Renal pelvis (tissue), 12 donors: ENCODE measurements at places on chromosomes 16 and 17. TPM values are rescaled to one million over a fixed set of nuclear protein-coding genes. Genes with fewer than 3 reads are reported as not detected.

ARHGDIG gene
- 5.6 TPM for polyA plus RNA-seq

- peak; percentile 77 for DNase-seq
Measured at GRCh38 chr16:85206472-85207356, 94.4 kb upstream of the CIBAR2 start.

B4GALNT2 gene
- polyA plus RNA-seq: 0.46 TPM

DNA sequence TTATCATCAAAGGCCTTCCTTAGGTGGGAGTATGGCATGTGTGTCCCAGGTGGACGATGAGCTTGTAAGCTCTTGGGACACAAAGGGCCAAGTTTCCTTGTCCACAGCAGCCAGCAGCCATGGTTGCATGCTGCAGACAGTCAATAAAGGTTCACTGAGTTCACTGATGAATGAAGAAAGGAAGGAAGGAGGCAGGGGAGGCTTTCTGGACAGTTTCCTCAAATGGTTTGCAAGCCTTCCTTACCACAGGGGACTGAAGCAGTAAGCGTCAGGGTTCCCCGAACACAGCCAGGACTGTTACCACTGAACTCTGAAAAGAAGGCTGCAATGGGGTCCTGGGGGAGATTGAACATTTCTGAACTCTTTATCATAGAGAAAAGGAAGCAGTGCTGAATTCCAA is 111.1 kb downstream of the GAS7 start:
- DNase-seq: no peak

COPRS gene
- polyA plus RNA-seq: 48.4 TPM

- DNase-seq: peak; percentile 67
Measured at GRCh38 chr16:85898521-85899442, at the start of gene IRF8. Gene IRF8, plus strand, starts transcription at chr16:85899162. Its CDS starts 3,854 bp downstream, at chr16:85903016.

DNA sequence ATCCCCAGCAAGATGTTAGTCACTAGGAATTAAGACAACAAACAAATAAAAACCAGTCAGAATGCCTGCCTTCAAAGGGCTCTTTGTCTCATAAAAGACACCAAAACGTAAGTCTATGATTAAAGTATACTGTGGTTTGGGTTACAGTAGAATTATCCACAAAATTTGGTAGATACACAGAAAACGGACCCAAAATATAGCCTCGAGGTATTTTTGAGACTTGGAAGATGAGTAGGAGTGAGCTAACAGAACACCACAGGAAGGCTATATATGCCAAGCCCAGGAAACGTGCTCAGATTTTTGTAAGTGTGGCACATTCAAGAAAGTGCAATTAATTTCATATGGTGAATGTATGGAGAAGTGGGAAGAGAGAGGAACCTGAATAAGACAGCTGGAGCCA is 831.4 kb downstream of the CDH11 start:
- no peak for DNase-seq

GRCh38 chr16:84059111-84059510 is 16.5 kb upstream of the SLC38A8 start:
- DNase-seq: no peak

SDR42E2 gene
- polyA plus RNA-seq: 0.23 TPM

GRCh38 chr17:38440614-38441397 is 12.5 kb downstream of the ARHGAP23 start:
- DNase-seq: no peak

HES7 gene
- not detected for polyA plus RNA-seq

- DNase-seq: no peak
Measured at GRCh38 chr17:29838961-29839360, 91.1 kb downstream of the SSH2 start.

- DNase-seq: no peak
Measured at GRCh38 chr16:68273459-68273858, 9.1 kb downstream of the SLC7A6 start.

- no peak for DNase-seq
Measured at GRCh38 chr16:66155933-66156332, 210.6 kb upstream of the CDH5 start.

FOXK2 gene
- polyA plus RNA-seq: 50.6 TPM

GRCh38 chr17:49456183-49456965 is 38.7 kb upstream of the NGFR start:
- DNase-seq: no peak

DNA sequence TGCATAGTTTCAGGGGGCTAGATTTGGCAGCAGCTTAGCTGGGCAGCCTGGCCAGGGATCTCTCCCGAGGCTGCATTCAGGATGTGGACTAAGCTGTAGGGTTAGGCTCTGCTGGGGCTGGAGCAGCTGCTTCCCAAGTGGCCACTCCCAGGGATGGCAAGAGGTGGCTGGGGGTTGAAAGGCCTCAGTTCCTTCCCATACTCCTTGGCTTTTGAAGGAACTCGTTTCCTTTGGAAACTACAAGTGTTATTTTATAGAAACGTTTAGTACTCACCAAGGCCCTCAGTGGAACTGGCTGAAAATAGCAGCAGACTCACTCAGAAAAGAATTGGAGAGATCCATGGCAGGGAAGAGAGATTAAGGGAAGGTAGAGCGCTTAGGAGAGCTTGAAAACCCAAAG is 76.4 kb downstream of the WWP2 start:
- DNase-seq: no peak

DNA sequence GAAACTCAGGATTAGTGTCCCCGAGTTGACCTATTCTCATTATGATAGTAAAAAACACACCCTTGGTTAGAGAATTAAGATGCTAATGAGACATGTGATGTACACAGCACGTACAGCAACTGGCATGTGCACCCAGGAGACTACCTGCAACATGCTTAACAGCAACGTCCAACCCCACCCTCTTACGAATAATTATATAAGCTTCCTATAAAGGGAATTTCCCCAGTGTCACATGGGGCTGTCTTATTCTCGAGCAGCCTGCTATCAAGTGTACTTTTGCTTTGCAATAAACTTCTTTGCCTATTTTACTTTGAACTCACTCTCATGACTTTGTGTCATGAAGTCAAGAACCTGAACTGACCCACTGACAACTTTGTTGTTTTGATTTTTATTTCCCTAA is 62.4 kb upstream of the PMFBP1 start:
- no peak for DNase-seq

- DNase-seq: no peak
Measured at GRCh38 chr17:67716405-67716798, 1.3 kb upstream of the NOL11 start.

DNA sequence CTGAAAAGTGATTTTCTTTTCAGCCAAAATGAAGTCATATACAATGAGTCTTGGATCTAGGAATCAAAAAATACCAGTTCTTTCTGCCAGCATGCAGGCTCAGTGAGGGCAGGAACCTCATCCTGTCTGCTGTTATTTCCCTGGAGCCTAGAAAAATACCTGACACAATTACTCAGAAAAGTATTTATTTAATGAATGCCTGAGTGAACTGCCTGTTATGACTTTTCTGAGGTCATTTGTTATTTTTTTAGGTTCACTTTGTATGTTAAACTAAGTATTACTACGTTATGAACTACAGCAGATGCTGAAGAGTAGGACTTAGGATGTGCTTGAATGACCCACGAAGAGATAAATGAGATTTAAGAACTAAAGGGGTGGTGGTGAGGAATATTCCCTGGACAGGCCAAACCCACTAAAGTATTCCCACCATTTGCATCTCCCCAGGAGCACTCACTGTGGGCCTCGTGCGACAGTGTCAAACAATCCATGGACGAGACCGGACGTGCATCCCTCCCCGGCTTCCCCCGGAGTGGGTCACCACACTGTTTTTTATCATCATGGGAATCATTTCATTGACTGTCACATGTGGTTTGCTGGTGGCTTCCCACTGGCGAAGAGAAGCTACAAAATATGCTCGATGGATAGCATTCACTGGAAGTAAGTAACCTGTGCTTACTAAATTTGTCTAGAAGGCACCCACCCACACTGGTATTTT is 17.1 kb upstream of the VWA3A start:
- DNase-seq: no peak

MT1F gene
- polyA plus RNA-seq: 53.1 TPM

GRCh38 chr17:14813649-14814370 is 451.3 kb downstream of the PMP22 start:
- DNase-seq: no peak

CAMKK1 gene
- polyA plus RNA-seq: 4.1 TPM

PRDM7 gene
- 0.44 TPM for polyA plus RNA-seq

- DNase-seq: no peak
Measured at GRCh38 chr16:22634954-22635353, 124.3 kb downstream of the NPIPB5 start.

DNA sequence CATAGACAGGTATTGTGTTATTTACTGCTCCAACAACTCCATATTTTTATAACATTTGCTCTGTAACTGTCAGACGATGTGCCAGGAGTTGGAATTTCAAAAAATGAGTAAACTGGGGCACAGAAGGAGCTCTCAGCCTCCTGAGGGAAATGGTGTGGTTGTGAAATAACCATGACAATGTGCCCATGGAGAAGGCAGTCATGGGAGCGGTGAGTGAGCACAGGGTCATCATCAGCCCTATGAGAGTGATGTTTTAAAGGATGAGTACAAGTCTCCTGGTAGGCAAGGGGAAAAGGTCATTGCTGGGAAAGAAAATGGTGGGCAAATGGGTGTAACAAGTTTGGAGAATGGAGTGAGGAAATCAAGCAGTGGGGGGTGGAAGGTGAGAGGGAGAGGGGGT is 115.0 kb upstream of the SEC14L1 start:
- DNase-seq: no peak

SLC6A2 gene
- polyA plus RNA-seq: 0.25 TPM

DNA sequence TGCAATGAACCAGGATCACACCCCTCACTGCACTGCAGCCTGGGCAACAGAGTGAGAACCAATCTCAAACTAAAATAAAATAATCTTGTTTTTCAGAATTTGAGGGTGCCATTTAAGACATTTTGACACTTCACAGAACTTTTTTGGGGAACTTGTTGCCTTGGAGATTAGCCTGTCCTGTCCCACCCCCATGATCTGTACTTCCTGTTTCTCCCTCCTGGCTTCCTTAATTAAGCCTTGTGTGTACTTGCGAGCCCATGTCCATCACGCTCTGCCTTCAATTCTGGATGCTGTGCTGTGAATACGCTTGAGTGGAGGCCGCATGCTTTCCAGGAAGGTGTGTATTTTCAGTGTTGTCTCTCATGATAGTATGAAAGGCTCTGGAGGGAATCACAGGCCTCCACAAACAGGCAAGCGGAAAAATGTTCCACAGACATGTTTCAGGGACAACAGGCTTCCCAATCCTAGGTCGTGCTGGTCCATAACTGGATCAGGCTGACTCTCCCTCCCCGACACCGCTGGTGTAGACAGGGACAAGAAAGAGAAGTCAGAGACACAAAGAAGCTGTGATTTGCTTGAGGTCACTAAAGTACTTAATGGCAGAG is 56.9 kb downstream of the NOS2 start:
- no peak for DNase-seq

GRCh38 chr16:89615596-89616090 is 2.2 kb downstream of the DPEP1 start:
- DNase-seq: no peak

TSNAXIP1 gene
- polyA plus RNA-seq: 6.9 TPM

DNA sequence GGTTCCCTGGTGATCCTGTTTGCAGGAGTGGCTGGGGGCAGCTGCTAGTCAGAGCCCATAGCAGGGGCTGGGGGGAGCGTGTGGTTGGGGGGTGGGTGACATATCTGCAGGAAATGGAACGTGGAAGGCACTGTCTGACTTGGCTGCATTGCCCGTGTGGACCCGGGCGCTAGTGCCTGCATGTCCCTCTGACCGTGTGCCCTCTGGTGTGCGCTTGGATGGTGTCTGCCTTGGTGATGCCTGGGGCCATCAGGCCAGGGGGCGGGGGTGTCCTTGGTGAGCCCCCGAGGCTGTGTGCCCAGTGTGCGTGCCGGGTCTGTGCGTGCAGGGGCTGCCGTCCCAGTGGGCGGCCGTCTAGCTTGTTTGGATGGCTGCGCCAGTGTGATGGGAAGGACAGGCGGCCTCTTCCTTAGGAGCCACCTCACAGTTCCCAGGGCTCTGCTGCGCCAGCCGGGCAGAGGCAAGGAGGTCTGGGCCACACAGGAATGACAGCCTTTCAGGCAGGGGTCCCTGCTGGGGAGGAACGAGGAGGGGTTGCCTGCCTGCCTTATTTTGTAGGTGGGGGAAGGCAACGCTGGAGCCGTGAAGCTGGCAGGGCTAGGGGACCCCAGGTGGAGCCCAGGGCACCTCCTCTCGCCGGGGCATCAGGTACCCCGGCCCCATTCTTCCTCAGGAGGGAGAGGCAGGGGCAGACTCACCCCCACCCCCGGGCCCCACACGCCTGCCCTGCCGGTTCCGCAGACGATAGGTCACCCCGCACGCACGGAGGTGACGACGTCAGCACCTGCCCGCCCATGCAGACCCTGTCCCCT is 693 bp downstream of the NDRG4 start:
- no peak for DNase-seq

- no peak for DNase-seq
Measured at GRCh38 chr17:57121308-57122042, 36.4 kb downstream of the AKAP1 start.

- DNase-seq: no peak
Measured at GRCh38 chr16:74661064-74661463, 5.6 kb downstream of the RFWD3 start.

TERB1 gene
- polyA plus RNA-seq: not detected

CIBAR2 gene
- 0.36 TPM for polyA plus RNA-seq

GRCh38 chr16:52786091-52786490 is 239.1 kb upstream of the TOX3 start:
- no peak for DNase-seq

DNA sequence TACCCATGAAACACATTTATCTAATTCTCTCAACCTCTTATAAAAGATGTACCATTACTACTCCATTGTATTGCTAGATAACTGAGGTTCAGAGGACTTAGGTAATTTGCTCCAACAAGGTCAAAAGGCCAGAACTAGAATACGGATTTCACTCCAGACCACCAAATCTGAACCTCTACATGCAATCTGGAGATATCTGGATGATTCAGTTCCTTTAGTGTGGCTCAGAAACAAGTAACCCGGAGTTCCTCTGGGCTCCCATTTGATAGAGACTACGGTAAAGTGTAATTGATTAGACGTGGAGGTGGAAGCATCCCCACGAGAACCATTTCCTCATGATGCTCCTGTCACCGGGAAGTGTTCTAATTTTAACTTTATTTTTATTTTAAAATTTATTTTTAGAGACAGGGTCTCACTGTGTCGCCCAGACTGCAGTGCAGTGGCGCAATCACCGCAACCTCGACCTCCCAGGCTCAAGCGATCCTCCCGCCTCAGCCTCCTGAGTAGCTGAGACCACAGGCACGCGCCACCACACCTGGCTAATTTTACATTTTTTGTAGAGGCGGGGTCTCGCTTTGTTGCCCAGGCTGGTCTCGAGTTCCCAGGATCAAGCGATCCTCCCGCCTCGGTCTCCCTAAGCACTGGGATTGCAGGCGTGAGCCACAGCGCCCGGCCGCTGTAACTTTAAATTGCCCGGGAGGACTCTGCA is 608 bp upstream of the COX10 start:
- DNase-seq: no peak

SYNGR3 gene
- 2.1 TPM for polyA plus RNA-seq

- DNase-seq: no peak
Measured at GRCh38 chr16:58853854-58854791, 120.0 kb upstream of the GOT2 start.

GRCh38 chr16:84013787-84014569 is 28.6 kb downstream of the SLC38A8 start:
- DNase-seq: peak; percentile 58

COPZ2 gene
- 18.0 TPM for polyA plus RNA-seq

- DNase-seq: no peak
Measured at GRCh38 chr16:85568519-85568918, 44.6 kb upstream of the GSE1 start.

SEPHS2 gene
- polyA plus RNA-seq: 96.0 TPM

SMYD4 gene
- polyA plus RNA-seq: 11.2 TPM
